Fibroblast of villous mesenchyme (primary cell): ENCODE measurements at places on chromosomes 4 and X. TPM values are rescaled to one million over a fixed set of nuclear protein-coding genes. Genes with fewer than 3 reads are reported as not detected.

GRCh38 chrX:104864296-104864695 is 298.3 kb downstream of the IL1RAPL2 start:
- no peak for DNase-seq

- DNase-seq: peak; percentile 1
These were observed 141.4 kb upstream of the PAK3 start for GRCh38 chrX:110954428-110955100.

The EXOC1 gene
- 46.2 and 50.3 TPM in 2 replicates for total RNA-seq

The CENPE gene
- 15.5 and 19.9 TPM in 2 replicates for total RNA-seq

DNA sequence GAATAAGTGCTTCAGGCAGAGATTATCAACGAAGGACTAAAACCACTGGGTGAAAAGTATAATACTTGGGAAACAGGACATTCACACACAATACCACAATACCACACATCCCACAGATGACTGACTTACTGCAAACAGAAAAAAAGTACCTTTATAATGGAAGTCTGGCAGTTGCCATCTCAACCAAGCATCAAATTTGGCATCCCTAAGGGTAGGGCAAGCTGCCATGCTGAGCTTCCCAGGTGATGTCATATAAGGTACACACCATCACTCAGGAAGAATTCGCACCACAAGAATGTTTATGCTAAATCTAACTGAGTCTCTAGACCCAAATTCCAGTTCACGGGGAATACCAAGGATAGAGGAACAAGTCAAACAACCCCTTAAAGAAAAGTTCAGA is 9.1 kb downstream of the QDPR start:
- DNase-seq: no peak
